ENCODE measurements at places on chromosomes 6 and 20.

DNA sequence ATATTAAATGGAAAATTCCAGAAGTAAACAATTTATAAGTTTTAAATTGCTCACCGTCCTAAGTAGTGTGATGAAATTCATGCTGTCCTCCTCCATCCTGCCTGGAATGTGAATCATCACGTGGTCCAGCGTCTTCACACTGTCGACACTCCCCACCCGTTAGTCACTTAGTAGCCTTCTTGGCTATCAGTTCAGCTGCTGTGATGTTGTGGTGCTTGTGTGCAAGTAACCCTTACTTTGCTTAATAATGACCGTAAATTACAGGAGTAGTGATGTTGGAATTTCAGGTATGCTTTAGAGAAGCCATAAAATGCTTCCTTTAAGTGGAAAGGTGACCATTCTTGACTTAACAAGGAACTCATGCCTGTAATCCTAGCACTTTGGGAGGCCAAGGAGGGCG is 25.2 kb downstream of the RIOK1 start:
- DNase-seq: peak; percentile 82

DNA sequence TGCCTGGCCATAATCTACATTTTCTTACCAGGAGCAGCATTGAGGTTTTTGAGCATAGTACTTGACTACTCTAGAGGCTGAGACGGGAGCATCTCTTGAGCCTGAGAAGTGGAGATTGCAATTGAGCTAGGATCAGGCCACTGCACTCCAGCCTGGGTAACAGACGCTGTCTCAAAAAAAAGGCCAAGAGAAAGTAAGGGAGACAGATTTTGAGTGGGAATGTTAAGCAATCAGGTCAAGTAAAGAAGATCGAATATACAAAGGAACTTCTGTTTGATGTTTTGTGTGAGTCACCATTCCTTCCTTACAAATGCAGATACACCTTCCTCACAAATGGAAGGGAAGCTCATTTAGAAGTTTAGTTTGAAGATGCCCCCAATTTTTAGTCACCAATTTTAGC is 4.4 kb downstream of the PNRC1 start:
- peak; percentile 30 for DNase-seq

DNA sequence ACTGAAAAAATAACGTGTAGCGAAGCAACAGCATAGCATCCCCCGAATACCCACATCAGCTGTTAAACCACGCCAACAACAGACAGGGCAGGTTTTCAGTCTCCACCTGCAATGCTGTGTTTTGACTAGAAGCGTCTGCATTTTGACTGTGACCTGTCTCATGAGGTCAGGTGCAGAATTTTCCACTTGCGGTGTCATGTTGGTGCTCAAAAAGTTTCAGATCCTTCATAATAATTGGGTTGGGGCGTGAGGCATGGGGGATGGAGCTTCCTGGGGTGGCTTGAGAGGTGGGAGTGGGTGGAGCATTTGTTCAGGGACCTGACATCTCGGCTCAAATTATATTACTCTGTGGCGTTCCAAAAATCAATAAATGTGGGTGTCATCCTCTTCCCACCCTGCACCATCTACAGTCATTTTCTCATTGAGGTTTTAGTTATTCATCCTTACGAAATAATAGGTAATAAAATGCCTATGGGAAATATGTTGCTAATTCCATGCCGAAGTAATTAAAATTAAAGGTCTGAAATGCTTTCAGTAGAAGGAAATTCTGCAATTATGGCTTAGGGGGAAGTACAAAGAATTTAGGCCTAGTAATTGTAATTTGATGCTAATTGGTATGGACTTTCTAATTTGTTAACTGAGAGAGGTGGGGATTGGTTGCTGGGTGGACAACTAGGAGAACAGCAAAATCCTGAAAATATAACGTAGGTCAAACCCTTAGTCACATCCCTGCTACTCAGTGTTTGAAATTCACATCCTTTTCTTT is 81.0 kb downstream of the TIAM2 start:
- no peak for DNase-seq

GRCh38 chr6:75481936-75482593 is 11.5 kb downstream of the FILIP1 start:
- peak; percentile 7 for DNase-seq

DNA sequence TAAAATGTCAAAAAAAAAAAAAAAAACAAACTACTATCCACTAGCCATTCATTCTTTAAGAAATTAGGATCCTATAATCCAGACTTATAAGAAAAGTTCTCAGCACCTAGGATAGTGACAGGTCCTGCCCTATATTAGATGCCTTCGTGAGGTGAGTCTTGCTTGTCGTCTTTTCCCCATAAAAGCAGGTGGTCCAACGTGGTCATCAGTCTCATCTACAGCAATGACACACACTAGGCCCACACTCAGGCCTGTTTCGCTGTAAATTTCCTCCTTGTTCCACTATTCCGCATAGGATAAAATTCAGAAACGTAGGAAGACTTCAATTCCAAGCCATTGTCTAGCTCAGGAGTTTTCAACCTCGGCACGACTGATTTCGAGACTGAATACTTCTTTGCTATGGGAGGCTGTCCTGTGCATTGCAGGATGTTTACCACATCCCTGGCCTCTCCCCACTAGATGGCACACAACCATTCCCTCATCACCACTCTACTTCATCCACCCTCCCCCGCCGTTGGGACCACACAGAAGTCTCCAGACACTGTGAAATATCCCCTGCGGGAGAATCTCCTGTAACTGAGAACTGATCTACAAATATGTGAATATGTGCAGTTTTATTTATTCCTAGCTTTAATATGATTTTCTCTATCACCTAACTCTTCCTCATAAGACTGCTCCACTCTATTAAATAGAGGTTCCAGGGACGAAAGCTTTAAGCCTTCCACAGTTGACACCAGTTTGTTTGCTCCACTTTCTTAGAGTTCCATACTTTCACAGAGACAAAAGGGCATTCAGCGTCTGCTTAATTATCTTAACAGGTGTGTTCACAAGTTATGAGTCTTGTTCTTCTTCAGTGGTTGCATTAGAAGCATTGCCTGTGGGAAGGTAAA is 346.3 kb downstream of the BMP2 start:
- DNase-seq: peak; percentile 12

- no peak for DNase-seq
Measured at GRCh38 chr20:59937150-59937549, 3.0 kb downstream of the PPP1R3D start.

- no peak for DNase-seq
Measured at GRCh38 chr20:18728165-18728869, 85.3 kb upstream of the SCP2D1 start.

DNA sequence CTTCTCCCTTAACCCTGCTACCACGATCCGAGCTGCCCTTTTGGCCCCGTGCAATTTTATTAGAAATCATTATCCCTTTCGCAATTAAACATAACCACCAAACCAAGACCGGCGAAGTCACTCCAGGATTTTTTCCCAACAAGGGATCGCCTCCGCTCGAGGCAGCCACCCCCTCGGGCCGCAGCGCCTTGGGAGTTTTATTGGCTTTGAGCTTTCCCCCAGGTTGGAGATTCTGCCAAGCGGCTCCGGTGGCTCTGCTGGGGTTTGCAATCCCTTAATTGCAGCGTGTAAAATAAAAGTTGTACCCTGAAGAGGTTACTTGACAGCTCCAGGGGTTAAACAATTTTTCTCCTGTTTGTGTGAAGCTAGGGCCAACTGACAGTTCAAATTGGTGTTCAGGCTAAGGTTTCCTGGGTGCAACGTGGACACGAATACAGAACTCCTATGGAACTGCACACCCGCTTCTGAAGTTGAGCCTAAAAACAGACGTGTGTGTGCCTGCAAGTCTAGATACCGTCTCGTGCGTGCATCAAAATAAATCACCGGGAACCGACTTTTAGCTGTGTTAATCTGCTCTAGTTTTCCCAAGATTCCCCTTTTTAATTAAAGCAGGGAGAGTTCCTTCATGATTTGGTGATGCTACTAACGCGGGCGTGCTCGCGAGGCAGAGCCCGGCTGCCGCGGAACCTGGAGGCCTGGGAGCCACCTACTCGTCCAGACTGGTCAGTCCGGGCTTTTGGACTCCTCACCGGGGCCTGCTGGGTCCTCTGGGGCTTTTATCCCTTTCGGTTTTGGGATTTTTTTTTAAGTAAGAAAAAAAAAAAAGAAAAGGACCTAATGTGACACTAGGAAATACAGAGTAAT is 975 bp upstream of the TFAP2A start:
- no peak for DNase-seq

- peak; percentile 88 for DNase-seq
Measured at GRCh38 chr6:27608916-27609883, 136.3 kb upstream of the ZNF184 start.

GRCh38 chr6:108549741-108550140 is 11.0 kb upstream of the FOXO3 start:
- peak; percentile 29 for DNase-seq

DNA sequence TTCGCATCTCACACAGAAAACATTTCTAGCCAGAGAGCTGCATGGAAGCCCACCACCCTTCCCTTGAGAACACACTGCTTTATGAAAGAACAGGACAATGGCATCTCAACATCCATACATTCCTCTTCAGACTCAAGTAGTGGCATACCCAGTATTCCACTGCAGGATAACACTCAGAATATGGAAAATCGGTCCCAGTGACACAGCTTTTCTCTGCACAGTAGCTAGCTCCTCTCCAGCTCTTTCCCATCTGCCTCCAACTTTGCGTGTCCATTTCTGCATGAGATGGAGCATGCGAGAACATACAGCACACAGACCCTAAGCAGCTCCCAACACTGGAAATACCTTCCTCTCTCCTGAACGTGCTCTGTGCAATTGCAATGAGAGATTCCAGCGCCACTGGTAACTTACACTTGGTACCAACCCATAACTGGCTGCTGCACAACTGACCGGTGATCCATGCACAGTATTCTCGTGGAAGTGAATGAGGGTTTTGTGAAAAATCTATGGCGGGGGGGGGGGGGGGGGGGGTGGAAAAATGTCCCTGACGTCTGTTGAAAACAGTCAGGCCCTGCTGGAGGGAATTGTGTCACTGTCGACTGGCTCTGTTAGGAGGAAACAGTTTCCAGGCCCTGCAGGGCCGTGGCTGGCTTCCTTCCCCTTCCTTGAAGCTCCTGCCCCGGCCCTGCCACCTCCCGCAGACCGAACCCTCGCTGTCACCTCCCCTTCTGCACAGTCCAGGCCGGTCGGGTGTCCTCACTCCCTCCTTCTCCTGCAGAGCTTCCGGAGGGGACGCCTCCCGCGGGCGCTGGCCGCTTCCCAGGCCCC is 265.9 kb upstream of the QKI start:
- no peak for DNase-seq

- no peak for DNase-seq
Measured at GRCh38 chr6:61909486-61909885, 376.5 kb downstream of the KHDRBS2 start.

- peak; percentile 17 for DNase-seq
Measured at GRCh38 chr6:33029328-33030184, 20.2 kb upstream of the HLA-DOA start.

DNA sequence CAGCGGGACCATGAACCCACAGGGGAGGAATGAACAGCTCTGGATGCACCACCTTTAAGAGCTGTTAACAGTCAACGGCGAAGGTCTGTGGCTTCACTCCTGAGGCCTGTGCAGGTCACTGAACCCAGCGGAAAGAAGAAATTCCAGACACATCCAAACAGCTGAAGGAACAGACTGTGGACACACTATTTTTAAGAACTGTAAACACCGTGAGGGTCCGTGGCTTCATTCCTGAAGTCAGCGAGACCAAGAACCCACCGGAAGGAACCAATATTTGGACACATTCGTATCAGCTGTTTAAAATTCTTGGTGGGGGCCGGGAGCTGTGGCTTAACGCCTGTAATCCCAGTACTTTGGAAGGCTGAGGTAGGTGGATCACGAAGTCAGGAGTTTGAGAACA is 5.4 kb upstream of the TMEM14B start:
- no peak for DNase-seq

DNA sequence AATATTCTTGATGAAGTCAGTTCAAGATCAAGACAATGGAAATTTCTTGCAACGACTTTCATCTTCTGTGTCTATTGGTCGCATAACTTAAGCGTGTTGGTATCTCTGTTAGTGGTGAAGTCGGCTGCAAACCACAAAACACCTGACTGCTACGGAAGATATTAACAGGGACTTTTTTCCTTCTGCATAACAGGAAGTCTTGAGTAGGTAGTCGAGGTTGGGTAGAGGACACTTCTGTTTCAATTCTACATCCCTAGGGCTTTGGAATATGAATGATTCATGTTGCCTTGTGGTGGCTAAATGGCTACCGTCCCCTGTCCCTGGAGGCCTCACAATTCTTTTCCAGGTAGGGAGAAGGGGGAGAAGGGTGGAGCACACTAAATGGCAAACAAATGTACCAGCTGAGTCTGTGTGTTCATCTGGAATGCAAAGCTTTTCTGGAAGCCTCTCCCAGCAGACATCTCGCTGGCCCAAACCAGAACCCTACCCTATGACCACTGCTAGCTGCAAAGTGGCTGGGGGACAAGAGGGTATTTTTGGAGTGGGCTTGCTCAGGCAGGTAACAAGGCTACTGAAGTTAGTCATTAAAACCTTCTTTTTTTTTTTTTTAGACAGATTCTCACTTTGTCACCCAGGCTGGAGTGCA is 34.6 kb upstream of the NKX2-2 start:
- DNase-seq: no peak

- DNase-seq: no peak
Measured at GRCh38 chr20:16043931-16044330, 529.3 kb downstream of the KIF16B start.

- peak; percentile 51 for DNase-seq
Measured at GRCh38 chr20:63594043-63594561, 20.1 kb upstream of the HELZ2 start.

GRCh38 chr6:95517568-95517967 is 59.8 kb upstream of the MANEA start:
- no peak for DNase-seq

DNA sequence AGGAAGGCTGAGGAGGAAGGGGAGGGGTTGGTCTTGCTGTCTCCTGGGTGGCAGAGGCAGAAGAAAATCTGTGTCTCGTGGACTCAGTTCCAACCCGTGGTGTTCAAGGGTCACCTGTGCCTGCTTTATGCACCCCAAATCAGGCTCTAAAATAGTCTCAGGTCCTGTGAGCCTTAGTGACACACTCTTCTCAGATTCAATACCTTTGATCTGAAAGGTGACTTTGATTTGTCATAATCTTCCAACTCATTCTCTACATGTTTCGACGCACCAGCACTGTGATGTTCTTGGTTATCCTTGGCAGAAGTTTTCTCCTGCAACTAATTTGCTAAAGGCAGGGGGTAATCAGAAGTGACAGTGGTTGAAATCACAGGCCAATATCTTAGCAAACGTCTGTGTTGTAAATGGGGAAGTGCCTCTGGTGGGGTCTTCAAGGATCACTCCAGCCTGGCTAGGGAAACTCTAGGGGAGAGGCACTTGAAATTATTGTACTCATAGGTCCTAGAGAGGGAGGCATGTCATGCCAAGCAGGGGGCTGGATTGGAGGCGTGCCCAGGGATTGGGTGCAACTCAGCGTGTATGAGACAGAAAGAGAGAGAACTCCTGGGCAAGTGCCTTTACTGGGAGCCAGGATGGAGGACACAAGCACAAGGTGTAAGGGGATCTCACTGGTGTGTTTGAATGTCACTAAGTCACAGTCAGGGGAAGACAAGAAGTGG is 19.0 kb upstream of the PRND start:
- peak; percentile 30 for DNase-seq

Data from ELR (cell line).